ENCODE measurements at places on chromosomes 2 and 18.

- DNase-seq, result no peak
Observed at GRCh38 chr2:88489181-88489580, 36.7 kb upstream of the FOXI3 start.

DNA sequence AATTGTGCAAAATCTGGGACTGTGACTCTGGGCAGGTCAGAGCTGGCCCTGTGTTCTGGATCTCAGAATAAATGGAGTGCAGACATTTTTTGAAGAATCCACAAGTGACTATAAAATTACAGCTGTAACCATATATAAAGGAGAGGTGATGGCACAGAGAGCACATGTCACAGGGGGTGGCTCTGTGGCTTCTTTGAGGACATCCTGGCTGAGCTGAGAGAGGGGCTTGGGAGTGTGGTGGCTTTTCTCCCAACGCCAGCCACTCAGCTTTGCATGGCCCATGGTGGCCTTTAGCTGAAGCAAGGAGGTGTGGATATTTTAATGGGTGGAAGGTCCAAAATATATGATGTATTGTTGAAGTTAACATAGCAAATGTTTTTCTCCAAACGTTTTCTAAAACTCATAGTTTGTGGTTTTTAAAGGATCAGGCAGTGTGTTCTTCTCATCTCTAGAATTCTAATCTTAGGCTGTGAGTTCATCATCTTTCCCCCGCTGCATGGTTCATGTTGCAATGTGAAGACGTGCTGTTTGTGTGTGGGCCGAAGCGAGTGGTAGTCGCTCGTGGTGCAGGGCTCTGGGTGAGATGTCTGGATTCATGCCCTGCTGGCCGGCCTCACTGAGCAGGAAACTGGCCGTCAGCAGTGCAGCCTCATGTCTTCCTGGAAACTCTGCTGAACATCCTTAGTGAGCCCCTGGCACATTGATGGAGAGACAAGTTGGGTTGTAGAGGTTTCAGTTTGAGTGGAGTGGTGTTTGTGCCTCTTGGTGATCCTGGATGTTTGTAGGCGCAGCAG, 109.9 kb downstream of the ZNF236 start:
- no peak for DNase-seq

DNA sequence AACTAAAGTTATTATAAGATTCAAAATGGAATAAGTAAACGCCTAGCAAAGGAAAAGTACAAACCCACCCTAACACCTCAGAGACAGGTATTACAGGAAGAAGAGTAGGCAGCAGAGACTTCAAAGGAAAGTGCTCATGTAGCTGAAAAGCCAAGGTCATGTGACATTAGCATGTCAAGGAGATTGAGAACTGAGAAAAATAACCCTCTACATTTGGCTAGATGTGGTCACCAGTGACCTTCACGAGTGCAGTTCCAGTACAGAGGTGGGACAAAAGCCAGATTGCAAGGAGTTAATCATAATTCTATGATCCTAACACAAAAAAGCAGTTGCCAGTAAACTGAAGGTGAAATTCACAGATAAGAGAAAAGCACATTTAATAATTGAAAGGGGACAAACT, 252.7 kb downstream of the ZEB2 start:
- DNase-seq, result no peak

DNA sequence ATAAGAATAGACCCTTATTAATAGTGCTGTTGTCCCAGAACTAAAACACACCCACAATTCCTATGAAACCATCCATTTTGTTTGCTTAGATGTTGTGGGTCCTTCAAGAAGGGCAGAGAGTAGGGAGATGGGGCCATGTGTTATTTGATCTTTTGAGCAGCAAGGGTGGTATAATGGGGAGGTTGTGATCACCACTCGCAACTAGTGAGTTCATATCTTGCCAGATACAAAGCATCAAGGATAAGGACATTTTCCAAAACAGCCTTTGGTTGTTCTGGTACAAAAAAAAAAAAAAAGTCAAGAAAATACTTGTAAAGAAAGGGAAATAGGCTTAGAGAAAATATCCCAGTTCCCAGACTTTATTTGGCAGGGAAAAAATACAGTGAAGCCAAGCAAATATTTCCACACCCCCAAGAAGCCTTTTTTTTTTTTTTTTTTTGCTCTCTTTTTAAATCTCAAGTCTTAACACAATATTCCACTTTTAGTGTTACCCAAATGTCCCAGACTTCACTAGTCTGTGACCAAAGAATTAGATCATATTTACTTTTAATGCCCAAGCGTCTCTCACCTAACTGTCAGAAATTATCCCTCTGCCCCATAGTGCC, 54.1 kb downstream of the ANTXR1 start:
- DNase-seq, result no peak

GRCh38 chr2:890214-890613, 60.4 kb upstream of the SNTG2 start:
- DNase-seq, result no peak

GRCh38 chr2:59903994-59904544, 649.4 kb downstream of the BCL11A start:
- no peak for DNase-seq

DNA sequence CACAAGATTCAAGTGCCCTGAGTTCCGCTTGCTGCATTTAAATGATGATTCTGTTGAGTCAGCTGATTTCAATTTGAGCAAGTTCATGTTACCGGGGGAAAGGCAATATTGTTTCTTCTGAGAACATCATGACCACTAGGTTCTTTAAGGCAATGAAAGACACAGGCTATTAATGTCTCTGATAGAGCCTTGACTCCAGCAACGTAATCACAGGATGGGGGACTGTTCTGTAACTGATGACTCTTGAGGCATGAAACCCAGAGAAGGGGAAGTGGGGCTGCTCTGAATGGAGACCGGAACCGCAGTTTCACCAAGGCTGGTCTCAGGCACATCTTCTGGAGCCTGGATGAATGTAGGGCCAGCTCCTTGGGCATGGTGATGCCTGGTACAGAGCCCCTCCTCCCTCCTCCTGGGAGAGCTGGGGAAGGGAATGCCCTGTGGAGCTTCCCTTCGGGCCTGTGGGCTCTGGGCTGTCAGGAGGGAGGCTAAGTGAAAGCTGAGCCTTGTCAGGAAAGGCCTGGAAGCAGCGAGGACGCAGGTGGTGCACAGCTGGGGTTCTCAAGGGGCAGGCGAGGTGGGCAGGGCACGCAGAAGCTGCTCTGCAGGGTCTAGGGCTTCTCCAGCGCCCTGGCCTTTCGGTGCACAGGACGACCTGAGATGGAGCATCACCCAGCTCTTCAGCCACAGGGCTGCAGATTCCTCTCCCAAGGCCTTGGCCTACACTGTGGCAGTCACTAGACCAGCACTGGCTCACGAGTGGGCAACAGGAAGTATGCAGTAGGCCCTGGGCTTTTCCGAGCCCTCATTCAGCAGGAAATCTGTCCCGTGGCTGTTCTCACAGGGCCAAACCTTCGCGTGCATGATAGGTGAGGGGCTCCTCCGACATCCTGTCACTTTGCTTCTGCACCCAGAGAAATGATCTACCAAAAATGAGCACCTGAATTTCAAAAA, 36.6 kb upstream of the PRLH start:
- no peak for DNase-seq

DNA sequence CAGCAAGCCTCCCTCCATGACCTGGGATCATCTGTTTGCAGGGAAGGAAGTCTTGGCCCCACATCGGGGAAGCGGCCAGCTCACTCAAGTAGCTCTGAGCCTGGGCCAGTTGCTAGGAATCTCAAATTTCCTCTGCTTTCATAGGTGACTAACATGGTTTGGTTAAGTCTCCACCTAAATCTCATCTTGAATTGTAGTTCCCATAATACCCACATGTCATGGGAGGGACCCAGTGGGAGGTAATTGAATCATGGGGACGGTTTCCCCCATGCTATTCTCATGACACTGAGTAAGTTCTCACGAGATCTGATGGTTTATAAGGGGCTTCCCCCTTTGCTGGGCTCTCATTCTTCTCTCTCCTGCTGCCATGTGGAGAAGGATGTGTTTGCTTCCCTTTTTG, 75.2 kb downstream of the LBH start:
- DNase-seq, result no peak

Data from SJSA1 (cell line).